Esophagus muscularis mucosa (tissue), 4 donors: ENCODE measurements at places on chromosomes 2 and 18. TPM values are rescaled to one million over a fixed set of nuclear protein-coding genes. Genes with fewer than 3 reads are reported as not detected.

GRCh38 chr18:12855916-12856315, 28.1 kb downstream of the PTPN2 start:
- no peak for DNase-seq

The GALNT1 gene
- 26.4 TPM for total RNA-seq

DNA sequence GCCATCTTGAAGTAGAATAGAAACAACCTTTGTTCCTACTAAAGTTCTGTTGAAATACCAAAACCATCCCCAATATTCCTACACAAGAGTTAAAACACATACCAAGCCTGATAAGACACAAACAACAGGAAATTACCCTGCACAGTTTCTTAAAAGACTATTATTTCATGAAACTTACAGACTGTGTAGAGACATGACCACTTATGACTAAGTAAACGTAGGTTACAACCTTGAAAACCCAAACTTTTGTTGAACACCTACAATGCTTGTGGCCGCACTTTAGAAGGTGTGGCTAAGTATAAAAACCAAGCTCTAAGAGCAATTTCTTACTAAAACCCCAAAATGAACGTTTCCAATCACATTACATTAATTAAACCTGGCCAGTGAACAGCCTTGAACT, 2.0 kb downstream of the SMAD2 start:
- no peak for DNase-seq

DNA sequence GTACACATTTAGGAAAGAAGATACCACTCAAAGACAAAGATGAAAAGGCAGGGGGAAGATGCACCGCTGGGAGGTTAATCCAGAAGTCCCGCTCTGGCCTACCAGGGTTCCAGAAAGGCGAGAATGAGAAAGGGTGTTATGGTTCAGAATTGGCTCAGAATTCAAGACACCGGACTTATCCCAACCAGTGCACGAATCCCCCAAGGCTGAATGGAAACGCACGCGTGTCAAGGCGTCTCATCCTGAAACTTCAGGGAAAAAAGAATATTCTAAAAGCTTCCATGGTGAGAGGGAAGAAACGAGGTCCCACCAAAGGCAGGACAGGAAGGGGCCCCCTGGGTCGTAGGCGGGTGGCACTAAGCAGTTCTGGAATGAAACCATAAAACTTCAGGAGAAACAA, 71.9 kb downstream of the SLC66A2 start:
- no peak for DNase-seq

GRCh38 chr2:12484536-12485115, 232.1 kb upstream of the TRIB2 start:
- peak; percentile 42 for DNase-seq

DNA sequence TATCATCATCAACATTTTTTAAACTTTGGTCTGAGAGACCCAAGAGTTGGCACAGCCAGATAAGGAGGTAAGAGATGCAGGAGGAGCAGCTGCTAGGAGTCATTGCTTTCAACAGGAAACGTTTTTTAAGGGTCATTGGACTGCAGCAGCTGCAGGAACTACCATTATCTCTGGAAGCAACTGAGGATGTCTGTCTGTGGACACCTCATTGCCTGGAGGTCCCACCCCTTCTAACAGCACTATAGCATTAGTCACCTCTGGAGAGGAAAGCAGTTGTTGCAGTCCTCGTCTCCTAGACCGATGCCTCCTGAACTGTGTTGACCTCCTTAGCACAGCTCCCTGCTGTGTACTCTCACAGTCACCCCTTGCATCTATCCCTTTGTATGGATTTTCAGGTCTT, 21.5 kb upstream of the FSHR start:
- DNase-seq, result no peak

- no peak for DNase-seq
Observed at GRCh38 chr2:103327386-103327785, 565.6 kb downstream of the TMEM182 start.

GRCh38 chr2:203853271-203853670, 14.3 kb upstream of the CTLA4 start:
- DNase-seq, result no peak

- no peak for DNase-seq
Observed at GRCh38 chr2:99140056-99140859, 1.2 kb upstream of the C2orf15 start.

DNA sequence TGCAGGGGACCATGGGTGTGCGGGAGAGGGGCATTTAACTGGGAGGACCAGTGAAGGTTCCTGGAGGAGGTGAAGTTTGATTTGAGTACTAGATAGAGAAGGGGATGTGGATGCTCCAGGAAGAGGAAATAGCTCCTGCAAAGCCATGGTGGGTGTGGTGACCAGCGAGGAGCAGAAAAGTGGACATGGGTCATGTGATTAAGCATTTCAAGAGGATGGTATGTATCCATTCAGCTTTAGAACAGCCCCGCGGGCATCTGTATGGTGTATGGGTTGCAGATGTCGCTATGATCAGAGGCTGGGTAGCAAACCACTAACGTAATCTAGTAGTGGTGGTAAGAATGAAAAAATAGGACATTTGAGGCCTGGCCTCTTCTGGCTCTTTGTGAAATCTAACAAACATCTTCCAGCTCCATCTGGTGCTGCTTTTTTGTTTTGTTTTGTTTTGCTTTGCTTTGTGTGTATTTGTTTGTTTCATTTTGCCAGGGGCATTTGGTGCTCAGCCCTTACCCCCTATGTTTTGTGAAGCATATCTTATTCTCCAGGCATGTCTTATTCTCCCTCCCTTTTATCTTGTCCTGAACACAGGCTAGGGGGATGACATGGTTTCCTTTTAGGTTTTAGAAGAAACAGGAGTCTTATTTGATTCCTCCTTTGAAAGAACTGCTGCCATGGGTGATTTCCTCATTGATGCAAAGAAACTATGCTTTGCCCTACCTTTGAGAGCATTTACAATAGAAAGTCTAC, 226.1 kb downstream of the LRRTM1 start:
- DNase-seq, result peak; percentile 64

The HRH4 gene
- total RNA-seq, result 0.13 TPM

The TMEFF2 gene
- total RNA-seq, result 0.52 TPM

DNA sequence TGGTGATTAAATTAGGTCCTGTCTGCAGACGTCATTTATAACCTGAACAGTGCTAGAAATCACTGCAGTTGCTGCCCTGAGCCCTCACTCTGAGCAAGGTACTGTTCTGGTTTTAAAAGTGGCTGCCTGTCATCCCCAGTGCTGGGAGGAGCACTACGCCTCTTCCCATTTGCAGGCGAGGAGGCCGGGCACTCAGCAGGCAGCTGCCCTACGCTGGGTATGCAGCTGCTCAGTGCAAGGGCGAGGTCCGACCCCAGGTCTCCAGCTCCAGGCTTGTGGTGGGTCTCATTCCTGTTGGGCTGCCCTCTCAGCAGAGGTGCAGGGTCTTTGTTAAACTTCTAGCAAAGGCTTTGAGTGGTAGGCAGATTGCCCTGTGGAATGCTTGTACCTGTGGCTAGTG, 15.7 kb downstream of the CNDP2 start:
- DNase-seq, result no peak

DNA sequence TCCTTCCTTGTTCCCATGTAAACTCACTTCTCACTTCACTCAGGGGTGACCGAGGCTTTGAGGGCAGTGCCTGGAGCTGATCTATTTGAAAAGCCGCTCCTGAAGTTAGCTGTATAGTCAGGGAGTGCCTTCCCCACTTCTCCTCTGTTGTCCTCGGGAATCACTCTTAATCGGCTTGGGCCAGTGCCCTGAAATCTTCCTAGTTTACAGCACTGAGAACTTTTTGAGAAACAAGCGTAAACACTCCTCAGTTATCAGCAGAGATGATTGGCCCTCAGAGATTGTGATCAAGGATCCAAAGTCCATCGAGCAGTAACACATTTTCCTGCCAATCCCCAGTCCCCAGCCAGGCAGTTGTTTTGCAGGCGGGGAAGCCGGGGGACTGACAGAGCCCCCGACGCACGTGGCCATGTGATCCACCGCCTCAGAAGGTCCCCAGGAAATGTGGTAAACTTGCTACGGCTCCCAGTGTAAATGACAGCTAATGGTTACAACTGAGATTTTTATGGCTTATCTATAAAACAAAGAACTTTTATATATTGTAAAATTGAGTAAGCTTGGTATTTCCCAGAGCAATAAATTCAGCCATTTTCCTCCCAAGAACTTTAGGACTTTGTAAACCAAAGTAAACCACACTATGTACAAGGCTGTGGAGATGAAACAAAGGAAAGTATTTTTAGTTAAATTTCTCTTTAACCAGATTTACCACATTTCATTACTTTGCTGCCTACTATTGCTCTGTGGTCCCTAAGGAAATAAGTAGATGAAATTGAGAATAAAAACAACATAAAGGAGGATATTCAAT, 53.5 kb downstream of the C18orf63 start:
- DNase-seq, result no peak

DNA sequence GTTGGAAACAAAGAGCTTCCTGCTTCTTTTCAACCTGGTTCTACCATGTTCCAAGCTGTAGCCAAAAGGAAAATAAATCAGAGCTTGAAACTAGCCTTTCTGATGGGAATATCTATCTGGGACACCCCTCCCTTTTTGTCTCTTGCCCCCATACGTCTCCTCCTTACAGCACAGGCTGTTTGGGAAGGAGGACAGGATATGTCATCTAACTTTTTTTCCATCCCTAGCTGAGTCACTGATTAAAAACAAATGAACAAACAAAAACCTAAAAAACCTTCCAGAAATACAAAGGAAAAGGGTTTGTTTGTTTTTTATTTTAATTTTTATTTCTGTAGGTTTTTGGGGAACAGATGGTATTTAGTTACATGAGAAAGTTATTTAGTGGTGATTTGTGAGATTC, 151.6 kb downstream of the FAM210A start:
- no peak for DNase-seq

DNA sequence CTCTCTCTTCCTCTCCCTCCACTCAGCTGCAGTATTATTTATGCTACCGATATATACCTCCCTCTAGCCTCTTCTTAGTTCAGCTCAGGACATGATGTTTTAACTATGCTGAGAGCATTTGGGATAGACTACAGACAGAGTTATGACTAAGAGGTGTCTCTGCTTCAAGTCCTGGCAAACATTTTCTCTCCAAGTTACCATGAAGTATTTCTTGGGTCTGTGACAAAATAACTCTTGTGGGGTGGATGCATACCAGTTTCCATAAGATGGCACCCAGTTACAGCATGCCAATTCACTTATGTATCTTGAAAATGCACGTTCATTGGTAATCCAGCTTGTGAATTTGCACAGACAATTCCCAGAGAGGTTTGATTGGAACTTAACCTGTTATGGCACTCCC, 737.6 kb downstream of the SLC4A3 start:
- DNase-seq, result no peak

GRCh38 chr2:205475416-205475768, 206.9 kb upstream of the NRP2 start:
- DNase-seq, result no peak

The LIMS4 gene
- 7.1 TPM for total RNA-seq

DNA sequence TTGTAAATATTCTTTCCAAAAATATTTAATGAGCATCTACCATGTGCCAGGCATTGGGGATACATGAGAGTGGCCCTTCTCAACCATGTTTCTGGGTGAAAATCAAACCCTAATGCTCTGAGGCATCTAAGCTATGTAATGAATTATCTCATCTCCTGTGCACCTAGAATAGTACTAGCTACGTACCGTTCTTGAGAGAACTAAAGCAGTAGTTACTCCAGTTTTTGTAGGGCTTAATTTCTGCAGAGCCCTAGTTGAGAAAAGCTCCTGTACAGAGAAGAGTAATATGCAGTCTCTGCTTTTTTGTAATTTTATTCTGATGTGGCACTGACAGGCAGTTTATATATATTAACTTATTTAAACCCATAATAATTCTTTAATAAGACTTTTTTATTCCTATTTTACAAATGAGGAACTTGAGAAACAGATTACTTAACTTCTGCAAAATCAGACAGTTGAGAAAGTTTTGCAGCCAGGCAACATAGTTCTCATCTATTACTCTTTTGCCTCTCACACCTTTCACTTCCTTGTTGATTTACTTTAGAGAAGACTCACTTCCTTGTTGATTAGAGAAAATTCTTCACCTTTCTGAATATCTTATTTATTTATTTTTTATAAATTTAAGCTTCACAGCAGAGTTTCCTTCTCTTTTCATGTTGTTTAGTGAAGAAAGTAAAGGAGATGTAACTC, 3.1 kb downstream of the SPOPL start:
- no peak for DNase-seq

- DNase-seq, result no peak
Observed at GRCh38 chr2:117523267-117523666, 291.2 kb upstream of the DDX18 start.

DNA sequence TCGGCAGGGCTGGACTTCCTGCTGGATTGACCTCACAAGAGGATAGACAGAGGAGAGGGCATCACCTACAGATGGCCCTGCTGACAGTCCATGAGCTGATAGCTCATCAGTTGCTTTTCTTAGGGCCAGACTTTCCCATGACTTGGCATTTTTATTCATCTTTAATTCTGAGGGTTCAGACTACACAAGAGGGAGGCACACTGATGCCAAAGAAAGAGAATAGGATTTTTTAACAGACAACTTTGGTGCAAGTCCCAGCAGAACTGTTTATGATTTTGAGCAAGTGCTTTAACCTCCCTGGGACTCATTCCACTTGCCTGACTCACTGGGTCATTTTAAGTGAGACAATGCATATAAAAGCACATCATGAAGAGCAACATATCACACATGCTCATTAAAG, 299.2 kb downstream of the INSIG2 start:
- DNase-seq, result no peak

GRCh38 chr2:99086385-99086784, 55.1 kb upstream of the C2orf15 start:
- DNase-seq, result no peak

DNA sequence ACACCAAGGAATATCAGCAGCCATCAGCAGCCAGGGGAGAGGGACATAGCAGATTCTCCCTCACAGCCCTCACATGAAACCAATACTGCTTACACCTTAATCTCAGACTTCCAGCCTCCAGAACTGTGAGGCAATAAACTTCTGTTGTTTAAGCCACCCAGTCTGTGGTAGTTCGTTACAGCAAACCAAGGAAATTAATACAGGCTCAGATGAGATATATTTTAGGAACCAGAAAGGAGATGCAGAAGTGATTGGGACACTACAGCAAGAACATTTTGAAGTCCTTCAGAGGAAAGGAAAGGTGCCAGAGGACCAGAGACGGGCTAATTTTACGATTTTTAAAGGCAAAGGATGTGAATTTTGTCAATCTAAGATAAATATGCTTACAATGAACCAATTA, 60.6 kb downstream of the IKZF2 start:
- no peak for DNase-seq

DNA sequence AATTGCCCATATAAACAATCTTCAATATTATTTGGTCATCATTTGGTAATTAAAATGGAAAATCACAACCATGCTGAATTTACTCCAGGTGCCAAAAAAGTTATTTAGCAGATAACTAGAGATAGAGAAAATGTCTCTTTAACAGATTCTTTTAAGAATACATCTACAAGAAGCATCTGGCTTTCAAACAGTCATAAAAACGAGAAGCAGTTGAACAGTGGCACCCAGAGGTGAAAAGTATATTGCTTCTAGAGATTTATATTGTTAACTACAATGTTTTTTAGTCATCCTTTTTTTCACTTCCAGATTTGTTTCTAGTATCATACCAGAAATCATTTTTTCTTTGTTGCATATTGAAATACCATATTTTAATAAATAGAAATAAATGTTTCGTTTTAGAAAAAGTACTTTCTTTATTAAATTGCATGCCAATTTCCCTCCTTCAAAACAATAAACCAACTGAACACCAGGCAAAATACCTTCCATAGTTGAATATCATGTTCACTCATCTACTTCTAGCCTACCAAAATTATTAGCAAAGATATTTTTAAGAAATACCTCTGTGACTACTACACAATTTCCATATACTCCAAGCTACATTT, 65.4 kb upstream of the HNRNPA3 start:
- no peak for DNase-seq
